H54 (cell line): ENCODE measurements at places on chromosomes 2 and 18.
A peak's percentile ranks its signal among the peaks of the same experiment; 100 is the strongest.

DNA sequence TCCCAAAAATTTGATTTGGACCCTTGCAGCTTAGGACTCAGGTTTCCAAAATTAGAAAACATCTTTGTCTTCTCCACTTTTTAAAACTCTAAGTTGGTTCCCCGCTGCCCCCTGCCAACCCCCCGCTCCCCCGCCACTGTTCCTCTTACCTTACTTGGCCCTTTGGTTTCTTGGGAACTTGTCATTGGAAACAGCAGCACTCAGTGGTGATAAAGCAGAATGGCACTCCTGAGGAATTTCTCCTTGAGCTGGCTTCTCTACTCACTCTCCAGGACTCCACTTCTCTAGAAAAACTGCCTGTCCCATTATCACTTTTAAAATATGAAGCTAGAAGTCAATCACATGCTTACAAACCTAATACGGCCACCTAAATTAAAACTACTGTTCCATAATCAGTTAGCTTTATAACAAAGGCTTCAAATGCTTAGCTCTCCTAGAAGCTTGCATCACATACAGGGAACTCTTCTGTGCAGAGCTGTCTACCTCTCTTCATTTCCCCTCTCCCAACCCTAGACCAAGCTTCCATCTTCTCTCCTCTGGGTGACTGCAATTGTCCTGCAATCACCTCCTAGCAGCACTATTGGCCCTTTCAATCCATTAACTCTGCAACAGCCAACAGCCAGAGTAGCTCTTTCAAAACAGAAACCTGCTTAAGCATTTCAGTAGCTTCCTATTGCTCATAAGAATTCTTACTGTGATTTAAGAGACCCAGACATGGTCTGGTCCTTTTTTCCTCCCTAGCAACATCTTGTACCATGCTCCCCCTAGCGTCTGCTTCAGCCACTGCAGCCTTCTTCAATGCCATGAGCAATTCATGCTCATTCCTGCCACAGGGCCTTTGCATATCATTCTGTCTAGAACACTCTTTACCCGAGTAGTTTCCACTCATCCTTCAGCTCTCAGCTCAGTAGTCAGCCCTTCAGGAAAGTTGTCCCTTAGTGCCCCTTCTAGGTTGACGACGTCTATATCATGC lies 15.2 kb upstream of the PLEKHM3 start:
- DNase-seq = no peak

DNA sequence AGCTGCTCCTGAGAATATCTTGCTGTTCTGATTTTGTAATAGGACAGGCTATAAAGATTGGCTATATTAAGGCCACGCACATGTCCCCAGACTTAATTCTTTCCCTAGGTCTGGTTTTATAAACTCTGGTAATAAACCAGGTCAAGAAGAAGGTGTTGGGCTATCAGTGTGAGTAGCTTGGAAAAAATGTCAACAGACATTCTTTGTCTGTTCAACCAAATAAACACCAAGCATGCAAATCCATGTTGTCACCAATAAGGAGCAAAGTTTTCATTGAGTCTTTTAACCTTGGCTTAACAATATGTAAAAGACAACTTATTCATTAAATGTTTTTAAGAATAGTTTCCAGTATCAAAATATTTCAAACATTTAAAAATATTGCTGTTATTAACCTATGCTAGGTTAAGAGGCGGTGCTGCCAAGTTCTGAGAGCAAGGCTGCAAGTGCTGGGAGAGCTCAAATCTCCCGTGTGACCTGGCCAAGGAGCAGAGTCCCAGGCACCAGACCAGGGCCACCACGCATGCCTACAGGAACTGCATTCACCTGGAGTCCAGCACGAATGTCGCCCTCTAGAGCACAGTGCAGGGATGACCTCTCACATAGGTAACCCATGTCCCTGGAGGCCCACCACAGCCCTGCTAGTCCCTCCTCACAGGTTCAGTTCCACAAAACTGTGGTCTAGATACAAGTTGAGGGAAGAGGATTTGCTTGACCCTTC lies 120.5 kb upstream of the POU3F3 start:
- DNase-seq = peak; percentile 18

DNA sequence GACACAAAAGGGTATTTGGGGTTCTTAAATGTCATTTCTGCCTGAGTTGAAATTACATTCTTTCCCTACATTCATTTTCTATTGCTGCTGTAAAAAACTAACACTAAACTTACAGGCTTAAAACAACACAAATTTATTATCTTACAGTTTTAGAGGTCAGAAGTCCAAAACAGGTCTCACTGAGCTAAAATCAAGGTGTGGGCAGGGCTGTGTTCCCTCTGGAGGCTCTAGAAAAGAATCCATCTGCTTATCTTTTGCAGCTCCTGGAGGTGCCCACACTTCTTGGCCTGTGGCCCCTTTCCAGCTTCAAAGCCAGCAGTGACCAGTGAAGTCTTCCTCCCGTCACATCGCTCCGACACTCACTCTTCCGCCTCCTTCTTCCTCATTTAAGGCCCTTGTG lies 23.2 kb upstream of the SLC1A4 start:
- no peak for DNase-seq

DNA sequence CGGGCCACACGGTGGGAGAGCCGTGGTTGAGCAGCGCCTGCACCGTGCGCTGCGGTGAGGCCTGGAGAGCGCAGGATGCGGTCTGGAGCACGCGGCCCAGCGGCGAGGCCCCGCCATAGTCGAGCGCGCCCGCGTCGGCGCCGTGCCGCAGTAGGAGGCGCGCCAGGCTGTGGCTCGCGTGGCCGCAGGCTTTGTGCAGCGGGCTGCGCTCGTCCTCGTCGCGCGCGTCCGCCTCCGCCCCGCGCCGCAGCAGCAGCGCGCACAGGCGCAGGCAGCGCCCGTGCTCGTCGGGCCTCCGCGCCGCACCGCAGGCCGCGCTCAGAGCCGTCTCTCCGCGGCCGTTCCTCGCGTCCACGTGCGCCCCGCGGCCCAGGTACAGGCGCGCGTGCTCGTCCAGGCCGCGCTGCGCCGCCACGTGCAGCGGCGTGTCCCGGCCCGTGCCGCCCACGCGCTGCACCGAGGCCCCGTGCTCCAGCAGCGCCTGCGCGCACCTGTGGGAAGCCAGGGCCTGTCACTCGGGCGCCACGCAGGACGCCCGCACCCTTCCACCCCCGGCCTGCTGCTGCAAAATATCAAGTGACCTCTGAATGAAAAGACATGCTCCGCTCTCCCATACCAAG lies 46.3 kb upstream of the GBX2 start:
- DNase-seq = no peak

GRCh38 chr18:41972067-41972925 lies 17.3 kb downstream of the PIK3C3 start:
- DNase-seq = no peak

GRCh38 chr2:239154971-239155805 lies 245.6 kb downstream of the HDAC4 start:
- no peak for DNase-seq

- DNase-seq = no peak
Measured at GRCh38 chr2:237214030-237214675, 128.5 kb downstream of the COPS8 start.

DNA sequence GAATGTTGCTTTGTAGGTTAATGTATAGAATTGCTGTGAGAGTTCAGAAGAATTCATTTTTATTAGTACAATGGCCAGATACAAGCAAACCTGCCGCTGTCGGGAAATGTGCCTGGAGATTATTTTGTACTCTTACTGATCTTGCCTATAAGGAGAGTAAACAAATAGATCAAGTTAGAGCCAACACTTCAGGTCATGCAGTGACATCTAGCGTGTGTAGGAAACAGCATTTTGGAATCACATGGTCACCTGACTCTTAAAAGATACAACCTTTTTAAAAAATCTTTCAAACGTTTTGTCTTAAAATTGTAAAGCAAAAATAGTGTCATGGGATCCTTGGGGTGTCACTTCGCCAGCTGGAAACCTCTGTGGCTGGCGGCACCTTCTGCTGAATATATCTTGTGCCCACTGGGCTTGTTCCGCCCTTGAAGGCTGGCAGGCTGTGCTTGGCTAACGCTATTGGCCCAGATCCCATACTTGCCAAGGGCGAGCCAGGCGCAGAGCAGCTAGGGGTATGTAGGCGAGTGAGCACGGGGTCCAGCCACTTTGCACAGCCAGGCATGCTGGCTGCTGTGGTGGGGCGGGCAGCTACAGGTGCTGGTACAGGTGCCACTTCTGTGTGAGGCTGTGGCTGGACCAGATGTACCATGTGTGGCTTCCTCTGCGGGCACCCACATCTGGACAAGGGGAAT lies 19.5 kb upstream of the RPRM start:
- DNase-seq = no peak

DNA sequence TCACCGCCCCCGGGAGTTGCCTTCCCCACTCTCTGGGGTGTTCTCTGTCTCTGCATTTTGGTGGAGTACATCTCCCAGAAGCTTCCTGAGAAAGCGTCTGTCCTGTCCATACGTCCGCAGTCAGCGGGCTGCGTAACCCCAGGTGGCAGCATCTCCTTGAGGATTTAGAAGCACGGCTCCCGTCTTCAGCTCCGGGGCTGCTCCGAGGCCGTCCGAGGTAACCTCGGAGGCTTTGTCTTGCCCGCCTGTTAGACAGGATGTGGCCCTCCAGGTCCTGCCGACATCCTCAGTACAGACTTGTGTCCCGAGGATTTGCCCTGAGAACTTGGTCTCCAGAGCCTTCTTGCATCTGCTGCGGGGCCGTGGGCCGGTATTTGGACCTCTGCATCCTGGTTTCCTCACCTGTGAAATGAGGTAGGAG lies 58.4 kb downstream of the CTDP1 start:
- no peak for DNase-seq

GRCh38 chr2:224556381-224556780 lies 28.8 kb downstream of the CUL3 start:
- DNase-seq = no peak

DNA sequence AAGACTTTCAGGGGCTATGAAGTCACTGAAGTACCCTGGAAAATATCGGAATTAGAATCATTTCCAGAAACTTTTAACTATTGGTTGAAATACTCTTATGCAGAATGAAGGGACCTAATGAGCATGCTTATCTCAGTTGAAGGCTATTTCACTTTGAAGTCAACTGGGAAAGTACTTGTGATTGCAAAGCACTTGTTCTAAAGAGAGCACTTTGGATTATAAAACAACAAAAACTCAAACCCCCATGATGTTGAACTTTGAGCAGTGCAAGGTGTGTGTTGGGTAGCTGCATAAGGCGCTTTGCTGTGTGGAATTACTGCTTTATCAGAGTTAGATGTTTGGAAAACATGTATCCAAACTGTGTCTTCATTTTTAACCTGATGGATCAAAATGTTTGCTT lies 12.0 kb upstream of the MGAT5 start:
- no peak for DNase-seq

- DNase-seq = no peak
Measured at GRCh38 chr2:33371304-33372090, 105.0 kb upstream of the RASGRP3 start.

DNA sequence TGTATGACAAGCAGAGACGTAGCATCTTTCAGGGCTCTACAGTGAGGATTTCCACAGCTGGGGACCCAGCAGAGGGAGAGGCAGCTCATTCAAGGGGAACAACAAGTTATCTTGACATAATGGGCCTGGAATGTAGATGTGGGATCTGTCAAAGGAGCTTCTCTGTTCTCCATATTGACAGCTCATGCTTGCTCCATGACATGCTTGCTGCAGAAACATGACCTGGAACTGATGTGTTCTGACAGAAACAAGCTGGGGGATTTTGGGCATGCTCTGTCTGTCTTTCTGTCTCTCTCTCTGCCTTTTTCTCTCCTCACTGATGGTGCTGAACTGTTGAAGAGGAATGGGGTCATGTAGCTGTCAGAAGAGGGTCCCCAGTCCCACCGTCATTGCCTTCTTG lies 79.6 kb downstream of the MMADHC start:
- no peak for DNase-seq

GRCh38 chr2:205130111-205130829 lies 552.0 kb upstream of the NRP2 start:
- DNase-seq = no peak

GRCh38 chr18:47756364-47757016 lies 174.0 kb downstream of the SMAD2 start:
- DNase-seq = no peak

- DNase-seq = no peak
Measured at GRCh38 chr2:110755491-110756078, 23.2 kb downstream of the ACOXL start.

GRCh38 chr2:220506466-220506865 lies 879.0 kb downstream of the SLC4A3 start:
- DNase-seq = no peak

GRCh38 chr18:48934723-48935432 lies 15.9 kb downstream of the SMAD7 start:
- no peak for DNase-seq

DNA sequence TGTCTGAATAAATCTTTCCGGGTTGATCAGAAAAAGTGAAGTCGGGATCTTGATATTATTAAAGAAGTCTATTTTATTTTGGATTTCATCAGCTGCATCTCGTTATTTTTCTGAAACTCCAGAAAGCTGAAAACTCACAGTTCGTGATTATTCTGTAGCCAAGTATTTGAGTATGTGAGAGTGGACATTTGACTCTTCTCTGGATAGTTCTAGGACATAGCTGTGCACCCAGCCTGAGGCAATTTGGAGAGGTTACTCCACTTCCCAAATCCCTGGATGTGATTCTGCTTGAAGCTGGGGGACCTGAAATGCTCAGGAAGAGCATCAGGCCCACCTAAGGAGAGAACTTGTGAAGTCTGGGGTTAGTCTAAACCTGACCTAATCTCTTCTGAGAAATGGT lies 117.6 kb upstream of the PID1 start:
- DNase-seq = no peak

DNA sequence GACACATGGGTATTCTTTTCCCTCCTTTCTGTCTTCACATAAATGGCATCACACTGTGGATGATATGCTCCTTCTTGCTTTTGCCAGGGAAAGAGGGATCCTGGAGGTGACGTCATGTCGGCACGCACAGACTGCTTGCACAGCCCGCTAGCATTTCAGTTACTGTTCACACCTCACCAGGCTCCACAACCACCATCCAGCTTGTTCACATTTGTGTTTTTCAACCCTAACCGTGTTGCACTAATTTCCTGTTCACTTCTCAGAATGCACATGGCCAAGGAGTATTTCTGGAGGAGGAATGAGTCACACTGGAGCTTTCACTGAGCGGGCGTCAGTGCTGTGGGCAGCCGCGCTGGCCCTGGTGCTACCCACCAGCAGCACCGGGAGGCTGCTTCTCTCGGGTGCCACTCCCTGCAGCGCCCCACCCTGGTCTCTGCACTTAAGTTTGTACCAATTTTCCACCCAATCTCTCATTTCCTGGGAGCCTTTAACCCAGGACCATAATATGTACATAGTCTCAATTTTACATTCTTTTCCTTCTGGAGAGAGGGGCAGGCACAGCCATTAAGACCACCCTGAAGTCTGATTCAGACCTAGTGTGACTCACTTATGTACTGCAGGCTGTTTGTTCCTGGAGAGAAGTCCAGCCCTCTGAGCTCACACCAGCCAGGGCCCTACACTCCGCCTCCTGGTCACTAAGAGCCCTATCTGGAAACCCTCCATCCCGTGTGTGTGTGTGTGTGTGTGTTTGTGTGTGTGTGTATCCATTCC lies 65.1 kb downstream of the MBP start:
- DNase-seq = no peak

- no peak for DNase-seq
Measured at GRCh38 chr2:137706786-137707613, 257.3 kb upstream of the HNMT start.

DNA sequence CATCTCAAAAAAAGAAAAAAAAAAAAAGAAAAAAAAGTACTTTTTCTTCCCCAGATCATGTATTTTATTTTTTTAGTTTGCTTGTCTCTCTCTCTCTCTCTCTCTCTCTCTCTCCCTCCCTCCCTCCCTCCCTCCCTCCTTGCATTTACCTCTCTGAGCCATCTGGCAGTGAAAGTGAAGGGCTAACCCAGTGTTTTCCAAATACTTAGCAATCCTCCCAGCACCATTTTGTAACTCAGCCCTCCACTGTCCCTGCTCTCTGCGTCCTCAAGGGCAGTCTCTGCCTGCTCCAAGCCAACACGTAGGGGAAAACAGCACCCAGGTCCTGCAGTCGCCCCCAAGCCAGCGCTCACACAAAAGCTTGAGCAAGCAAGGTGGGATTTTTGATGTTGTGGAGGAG lies 19.6 kb upstream of the TEX44 start:
- DNase-seq = no peak
